ENCODE measurements at places on chromosomes 3 and 15.

- no peak for DNase-seq
Measured at GRCh38 chr15:48191574-48192225, at the start of gene CTXN2. CTXN2 (plus strand) TSS chr15:48191665; CDS start chr15:48201301, 9,636 bp downstream.

- no peak for DNase-seq
Measured at GRCh38 chr3:48473617-48473952, 27.0 kb downstream of the ATRIP start.

GRCh38 chr3:106018929-106019550, 150.2 kb upstream of the CBLB start:
- DNase-seq, result no peak

DNA sequence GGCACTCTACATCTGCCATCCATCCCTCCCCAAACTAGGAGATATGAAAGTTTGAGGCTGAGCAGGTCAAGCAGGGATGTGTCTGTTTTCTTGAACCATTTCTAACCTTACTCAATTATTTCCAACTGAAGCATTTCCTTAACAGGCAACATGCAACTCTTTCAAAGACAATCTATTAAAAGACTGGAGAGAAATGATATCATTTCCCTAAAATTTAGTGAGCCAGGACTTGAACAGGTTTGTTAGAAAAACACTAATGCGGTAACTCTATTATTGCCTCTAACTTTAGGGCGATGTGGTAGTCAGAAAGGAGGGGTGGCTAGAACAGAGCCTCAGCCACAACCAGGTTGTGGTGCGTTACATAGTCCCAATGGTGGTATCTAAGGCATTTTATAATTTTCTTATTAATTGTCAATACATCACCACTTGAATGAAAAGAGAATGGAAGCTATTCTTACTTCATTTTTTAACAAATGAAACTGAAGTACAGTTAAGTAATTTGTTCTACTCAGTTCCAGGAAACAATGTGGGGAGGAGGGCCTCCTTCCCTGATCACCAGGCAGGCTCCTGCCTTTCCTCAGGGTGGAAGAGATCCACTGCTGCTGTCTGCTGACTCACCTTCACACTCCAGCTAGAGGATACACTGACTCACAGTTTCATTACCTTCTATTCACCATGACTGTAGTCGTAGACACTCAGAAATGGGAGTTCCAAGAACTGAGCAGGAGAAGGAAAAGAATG, 22.8 kb downstream of the MYO1E start:
- no peak for DNase-seq

All from stimulated activated CD4-positive, alpha-beta T cell treated with anti-CD3 and anti-CD28 coated beads, Interleukin-12 subunit alpha, Interleukin-12 subunit beta, amount 100 ng/mL, for 4 hours (primary cell).